ENCODE measurements at places on chromosomes 16 and 17.
A peak's percentile ranks its signal among the peaks of the same experiment; 100 is the strongest.

- no peak for DNase-seq
Measured at GRCh38 chr17:3658784-3659449, 9.5 kb downstream of the TAX1BP3 start.

DNA sequence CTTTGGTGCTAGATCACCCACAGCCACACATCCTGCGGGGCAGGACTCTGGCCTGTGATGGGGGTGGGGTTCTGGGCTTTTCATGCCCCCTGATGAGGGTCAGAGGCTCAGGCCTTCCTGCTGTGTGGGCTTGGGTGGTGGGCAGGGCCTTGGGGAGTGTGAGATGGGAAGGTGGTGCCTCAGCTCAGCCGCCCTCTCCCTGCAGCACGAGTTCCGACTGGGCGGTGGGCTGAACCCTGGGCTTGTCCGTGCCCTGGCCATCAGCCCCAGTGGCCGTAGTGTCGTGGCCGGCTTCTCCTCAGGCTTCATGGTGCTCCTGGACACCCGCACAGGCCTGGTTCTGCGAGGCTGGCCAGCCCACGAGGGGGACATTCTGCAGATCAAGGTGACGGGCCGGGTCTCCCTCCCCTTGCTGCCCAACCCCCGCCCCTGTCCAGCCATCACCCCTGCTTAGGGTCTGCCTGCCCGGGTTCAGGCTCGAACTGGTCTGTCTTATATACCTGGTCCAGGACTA, 6.8 kb upstream of the SERPINF2 start:
- no peak for DNase-seq

GRCh38 chr16:69880640-69881133, 70.4 kb upstream of the CLEC18A start:
- DNase-seq, result no peak

GRCh38 chr16:48140821-48141220, 15.0 kb downstream of the ABCC12 start:
- DNase-seq, result no peak

- DNase-seq, result no peak
Measured at GRCh38 chr17:64547319-64547718, 40.5 kb downstream of the CEP95 start.

GRCh38 chr17:63558441-63558840, 8.2 kb downstream of the DCAF7 start:
- DNase-seq, result no peak

DNA sequence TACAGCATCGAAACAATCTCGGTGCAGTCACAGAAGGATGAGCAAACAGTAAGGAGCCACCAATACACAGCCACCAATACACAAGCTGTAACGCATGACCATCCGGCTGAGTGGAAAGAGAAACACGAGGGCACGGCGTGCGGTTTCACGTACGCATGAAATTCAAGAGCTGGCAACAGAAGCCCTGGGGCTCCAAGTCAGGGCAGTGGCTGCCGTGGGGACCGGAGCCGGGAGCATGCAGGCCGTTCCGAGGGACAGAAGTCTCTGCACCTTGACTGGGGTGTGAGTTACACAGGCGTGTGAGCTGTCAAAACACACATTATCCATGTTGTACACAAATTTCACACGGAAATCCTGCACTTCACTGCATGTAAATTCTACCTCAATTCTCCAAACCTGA, 50.6 kb upstream of the METRNL start:
- DNase-seq, result no peak

GRCh38 chr16:88790312-88791211, 5.5 kb upstream of the PIEZO1 start:
- DNase-seq, result peak; percentile 73

DNA sequence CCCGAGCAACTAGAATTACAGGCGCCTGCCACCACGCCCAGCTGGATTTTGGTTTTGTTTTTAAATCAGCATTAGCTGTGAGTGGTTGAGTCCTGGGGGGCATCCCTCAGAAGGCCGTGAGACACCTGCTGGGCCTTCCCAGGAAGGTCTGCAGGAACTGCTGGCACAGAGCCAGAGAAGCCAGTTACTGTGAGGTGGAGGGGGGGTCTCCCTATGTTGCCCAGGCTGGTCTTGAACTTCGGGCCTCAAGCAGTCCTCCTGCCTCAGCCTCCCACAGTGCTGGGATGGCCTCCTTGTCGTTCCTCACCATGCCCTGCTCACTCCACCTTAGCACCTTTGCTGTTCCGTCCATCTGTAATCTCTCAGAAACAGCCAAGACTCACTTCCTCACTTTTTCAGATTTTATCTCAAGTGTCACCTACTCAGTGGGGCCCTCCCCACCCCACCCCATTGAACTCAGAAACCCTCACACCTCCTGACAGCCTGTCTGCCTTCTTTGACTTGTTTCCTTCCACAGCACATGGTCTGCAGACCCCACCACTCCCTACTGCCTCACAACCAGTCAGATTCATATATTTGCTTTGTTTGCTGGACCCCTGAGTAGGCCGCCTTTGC, 62.3 kb downstream of the WSB1 start:
- DNase-seq, result no peak

DNA sequence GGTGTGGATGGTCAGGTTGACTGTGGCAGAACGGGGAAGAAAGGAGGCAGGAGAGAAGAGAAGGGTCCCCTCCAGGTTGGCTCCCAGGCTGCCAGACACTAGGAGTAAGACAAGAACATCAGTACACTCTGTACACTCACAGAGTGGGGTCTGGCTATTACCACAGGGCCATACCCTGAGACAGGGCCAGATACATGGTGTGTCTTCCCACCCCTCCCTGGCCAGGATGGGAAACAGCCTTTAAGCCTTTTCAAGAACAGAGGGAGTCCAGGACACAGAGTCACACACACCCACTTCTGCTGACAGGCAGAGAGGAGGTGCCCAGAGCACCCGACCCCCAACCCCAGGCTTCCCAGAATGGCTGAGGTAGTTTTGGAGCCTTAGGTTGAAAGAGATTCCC, 99.4 kb downstream of the LITAF start:
- no peak for DNase-seq

DNA sequence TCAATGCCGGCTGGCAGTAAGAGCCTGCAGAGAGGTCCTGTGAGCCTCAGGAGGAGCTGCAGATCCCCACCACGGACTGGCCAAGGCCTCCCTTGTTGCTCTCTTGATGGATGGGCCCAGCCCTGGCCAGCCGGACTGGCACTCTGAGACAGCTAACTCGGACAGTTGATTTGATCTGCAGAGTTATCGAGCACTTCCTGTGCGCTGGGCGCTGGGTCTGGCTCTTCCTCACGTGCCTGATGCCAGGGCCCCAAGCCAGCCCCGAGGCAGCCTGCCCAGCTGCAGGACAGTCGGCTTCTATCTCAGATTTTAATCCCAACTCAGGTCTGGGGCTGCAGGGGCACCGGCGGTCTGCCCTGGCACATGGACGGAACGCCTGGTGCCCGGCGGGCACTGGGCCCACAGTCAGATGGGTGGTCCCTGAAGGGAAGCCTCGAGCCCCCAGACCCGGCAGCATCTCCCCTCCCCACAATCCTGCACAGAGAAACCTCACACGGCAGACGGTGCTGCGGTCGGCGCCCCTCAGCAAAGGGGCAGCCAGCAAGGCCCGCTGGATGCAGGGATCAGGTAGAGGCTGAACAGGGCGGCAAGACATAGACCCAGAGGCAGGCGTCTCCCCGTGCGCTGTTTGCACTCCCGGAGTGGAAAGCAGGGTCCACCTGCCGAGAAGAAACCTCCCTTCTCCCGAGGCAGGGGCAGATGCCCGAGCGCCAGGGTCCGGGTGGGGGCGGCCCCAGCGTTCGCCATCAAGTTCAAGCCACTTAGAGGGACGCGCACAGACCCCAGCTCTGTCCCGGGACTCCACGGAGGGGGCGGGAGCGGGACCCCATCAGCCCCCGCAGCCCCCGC, 34.0 kb downstream of the TIMM22 start:
- no peak for DNase-seq

DNA sequence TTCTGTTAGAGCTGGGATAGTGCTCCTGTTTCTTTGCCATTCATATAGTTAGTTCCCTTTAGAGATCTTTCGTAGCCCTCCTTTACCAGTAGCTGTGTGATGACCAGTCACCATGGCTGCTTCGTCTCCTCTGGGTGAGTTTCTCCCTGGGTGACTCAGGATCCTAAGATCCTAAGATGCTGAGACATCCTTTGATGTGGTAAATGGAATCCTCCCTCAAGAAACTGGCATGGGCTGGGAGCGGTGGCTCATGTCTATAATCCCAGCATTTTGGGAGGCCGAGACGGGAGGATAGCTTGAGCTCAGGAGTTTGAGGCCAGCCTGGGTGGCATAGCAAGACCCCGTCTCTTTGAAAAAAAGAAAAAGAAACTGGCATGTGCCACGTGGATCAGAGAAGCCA, 5.9 kb downstream of the PHAF1 start:
- no peak for DNase-seq

GRCh38 chr17:68396226-68397107, 60.8 kb downstream of the WIPI1 start:
- DNase-seq, result no peak

DNA sequence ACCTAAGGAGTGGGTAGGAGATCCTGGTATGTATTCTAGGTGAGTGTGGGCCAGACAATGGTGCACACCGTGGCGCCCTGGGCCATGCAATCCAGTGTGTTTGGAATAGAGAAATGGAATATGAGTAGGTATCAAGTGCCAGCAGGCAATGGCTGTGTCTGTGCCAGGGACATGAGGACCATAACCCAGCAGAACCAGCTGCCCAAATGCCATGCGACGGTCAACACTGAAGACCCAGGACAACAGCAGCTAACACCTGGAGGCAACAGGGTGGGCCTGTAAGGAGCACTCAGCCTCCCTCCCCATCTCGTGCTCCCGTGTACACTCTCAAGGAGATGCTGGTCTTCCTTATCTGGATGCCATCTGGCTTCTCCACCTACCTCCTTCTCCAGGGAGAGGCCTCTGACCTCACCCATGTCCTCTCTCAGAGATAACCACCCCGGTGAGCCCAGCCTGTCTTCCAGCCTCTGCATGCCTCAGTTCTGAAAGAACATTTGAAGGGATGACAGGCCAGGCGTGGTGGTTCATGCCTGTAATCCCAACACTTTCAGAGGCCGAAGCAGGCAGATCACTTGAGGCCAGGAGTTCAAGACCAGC, 750 bp upstream of the GSDMB start:
- no peak for DNase-seq

- DNase-seq, result no peak
Measured at GRCh38 chr16:86664522-86665318, 86.4 kb downstream of the FOXL1 start.

DNA sequence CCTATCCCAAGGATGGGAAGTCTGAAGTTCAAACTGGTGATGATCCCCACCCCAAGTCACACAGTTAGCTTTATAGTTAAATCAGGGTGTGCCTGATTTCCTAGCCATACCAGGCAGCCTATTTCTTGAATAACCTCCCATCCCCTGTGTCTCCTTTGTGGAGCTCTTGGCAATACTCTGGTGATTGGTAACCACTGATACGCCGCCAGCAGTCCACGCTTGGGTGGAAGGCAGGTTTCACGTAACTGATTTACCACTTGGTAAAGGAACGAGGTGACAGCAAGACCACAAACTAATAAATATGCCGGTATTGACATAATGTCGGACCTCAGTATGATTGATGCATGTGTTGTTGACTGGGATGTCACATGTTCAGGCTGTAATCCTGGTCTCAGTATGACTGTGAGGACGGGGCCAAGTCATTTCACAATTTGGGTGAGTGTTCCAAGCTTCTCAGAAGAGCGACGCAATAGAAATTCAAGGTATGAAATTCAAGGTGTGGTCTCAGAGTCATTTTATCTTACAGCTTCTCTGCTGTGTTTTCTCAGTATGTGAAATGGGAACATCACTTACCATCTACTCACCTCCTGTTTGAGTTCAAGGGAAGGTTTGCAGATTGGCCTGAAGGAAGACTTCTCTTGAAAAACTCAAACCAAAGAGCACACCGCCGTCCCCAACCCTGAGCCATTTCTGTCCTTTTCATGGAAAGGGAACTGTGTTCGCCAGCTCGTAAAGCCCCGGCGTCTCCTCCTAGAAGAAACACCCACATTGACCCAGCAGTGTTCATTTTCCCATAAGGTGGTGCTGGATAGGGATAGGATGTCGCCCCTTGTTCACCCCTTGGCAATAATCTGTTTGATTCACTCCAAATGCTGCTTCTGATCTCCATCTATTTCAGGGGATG, 678.9 kb downstream of the WWOX start:
- no peak for DNase-seq
